ENCODE measurements at places on chromosomes 2 and 18.

DNA sequence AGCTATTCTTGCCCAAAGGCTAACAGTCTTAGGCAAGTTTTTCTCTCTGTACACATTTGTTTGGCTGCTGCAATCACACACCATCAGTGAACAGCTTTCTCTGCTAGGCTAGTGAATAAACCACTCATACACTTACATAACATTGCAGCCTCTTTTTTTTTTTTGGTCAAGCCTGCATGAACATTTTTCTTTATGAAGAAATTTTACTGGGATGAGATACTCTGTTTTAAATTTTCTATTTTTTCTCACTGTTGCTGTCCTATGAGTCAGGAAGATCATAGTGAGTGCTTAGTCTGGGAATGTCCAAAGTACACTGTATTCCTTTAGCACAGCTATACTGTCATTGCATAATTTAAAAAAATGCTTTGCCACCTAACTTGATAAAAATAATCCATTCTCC is 58.5 kb downstream of the ROCK1 start:
- no peak for DNase-seq

DNA sequence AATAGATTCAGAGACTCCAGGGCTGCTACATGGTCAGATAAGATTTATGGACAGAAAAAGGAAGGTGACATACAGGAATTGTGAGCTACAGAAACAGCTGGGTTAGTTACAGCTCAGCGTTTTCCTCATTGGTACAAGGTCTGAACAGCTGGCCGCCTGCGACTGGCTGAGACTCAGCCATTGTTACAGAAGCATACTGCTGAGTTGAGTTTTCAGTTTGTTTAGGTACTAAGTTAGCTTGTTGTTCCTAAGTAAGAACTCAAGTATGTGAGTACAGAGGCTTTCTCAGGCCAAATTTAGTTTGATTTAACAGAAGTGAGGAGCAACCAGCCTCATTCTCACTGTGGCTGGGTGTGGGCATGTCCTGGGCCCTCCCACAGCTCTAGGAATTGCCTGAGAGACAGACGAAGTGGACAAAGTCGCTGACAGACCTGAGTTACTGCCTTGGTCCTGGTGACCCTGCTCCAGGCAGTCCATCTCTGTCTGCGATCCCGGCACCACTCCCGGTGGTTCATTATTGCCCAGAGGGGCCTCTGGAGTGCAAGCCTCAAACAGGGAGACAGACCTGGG is 27.8 kb upstream of the RHOB start:
- no peak for DNase-seq

GRCh38 chr2:23235736-23236135 is 149.2 kb upstream of the KLHL29 start:
- no peak for DNase-seq

GRCh38 chr2:120293096-120294007 is 40.7 kb downstream of the RALB start:
- no peak for DNase-seq

DNA sequence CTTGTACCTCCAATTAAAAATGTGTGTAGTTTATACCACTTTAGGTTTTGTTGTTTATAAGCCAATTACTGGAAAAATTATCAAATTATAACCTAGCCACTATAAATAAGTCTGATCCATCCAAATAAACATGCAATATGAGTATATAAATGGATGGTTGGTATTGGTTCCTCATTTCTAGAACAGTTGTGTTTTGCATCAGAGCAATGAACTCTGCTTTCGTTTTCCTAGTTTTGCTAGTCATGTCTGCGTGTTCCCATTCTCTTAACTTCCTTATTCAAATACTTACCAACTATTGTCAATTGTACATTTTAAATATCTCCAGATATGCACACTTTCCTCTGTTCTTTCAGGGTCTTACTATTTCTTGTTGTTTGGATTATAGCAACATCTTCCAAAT is 641.7 kb downstream of the NR4A2 start:
- no peak for DNase-seq

DNA sequence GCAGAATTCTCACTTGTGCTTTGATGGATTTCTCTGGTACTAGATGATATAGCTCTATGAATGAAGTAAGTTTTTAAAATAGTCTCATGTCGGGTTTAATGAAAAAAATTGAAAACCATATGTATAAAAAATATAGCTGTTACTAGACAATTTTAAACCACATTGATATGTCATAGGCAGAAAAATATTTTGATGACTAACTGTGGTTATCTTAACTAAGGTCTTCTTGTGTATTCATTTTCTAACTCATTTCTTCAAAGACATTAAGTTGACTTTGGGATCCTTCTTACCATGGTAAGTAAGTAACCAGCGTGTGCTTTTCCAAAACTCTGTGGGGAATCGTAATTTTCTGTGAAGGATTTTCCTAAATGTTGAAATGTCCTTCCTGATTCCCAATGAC is 160.9 kb upstream of the COL3A1 start:
- DNase-seq: no peak

GRCh38 chr2:204012072-204012653 is 75.6 kb downstream of the ICOS start:
- DNase-seq: no peak

DNA sequence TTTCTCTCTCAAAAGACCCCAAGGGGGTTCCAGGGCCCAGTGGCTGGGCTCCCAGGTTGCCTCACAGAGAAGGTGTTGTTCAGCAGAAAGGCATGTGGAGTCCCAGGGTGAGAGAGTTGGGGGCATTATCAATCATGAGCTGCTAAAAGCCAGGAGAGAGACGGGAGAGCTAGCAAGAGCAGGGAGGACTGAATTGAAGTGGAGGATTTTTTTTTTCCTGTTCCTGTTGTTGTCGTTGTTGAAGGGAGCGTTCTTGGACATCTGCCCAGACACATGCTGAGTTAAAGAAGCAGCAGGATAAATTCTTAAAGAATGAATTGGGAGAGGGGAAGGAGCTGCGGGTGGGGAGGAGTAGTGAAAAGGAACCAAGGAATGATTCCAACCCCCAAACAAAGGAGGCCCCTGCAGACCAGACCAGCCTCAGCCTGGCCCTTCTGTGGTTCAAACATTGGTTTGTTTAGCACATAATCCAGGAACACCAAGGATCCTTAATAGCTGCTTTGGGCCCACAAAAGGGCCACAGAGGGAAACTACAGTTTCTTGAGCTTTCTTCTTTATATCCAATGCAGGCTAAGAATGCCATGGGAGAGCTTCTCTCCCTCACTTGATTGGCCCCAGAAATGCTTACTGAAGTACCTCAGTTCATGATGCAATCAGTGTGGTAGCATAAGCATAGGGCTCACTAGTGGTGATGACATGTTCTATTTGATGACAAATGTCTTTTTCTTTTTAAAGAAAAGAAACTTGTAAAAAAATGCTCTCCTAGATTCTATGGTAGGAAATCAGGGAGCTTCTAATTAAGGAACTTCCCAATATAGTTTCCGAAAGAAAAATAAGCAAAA is 146.0 kb downstream of the SETBP1 start:
- DNase-seq: no peak

GRCh38 chr2:150675807-150676206 is 188.3 kb upstream of the RND3 start:
- no peak for DNase-seq

DNA sequence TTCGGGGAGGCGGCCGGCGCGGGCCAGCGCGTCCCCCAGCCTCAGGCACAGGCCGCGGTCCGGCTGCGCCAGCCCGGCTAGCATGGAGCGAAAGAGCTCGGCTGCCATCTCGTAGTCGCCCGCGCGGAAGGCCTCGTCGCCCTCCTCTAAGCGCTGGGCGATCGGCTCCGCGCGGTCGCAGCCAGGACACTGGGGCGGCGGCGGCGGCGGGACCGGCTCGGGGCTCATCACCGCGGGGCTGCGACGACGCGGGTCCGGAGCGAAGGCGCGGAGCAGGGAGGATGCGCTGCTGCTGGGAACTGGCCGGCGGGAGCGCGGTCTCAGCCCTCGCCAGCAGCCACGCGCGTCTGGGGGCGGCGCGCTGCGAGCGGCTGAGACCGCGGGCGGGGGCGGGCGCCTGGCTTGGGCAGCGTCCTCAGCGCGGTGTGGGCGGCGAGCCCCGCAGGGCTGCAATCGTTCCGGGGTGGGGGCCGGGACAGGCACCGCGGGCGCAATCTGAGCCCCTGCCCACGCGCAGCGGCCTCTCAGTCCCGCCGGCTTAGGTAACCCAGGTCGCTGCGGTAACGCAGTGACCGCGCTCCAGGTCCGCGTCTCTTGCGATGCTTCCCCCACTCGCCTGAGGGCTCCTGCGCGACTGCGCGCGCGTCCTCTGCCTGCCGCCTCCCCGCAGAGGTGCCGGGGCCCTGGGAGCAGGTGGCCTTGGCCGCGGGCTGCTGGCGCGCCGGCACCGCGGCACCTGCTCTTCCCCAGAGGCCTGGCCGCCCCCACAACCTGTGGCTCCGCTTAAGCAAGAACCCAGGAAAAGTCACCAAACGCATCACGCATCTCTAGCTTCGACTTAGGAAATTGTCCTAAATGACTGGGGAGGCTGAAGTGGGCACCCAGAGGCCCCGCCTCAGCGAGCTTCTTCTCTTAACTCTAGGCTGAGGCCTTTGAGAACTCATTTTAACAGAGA is at the start of gene LONRF2:
Gene LONRF2 (minus strand): TSS at position 636 of the 955 bp plus-strand sequence. CDS start 408 bp downstream, at position 228.
- DNase-seq: no peak

DNA sequence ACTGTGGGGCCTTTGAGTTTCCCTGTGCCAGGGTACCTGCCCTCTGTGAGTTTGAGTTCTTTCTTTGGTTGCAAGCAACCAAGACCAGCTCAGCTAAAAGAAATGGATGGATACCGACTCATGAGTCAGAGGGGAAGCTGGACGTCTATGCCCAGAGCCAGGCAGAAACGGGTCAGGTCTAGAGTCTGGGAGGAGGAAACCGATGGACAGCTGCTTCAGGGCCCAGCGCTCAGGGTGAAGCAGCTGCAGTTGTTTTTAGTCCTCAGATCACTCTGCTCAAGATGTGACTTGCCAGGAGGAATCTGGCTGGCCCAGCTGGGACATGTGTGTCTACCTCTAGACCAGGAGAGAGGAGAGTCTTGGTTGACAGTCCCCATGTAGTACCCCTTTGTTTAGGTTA is 10.1 kb upstream of the TYMS start:
- no peak for DNase-seq

DNA sequence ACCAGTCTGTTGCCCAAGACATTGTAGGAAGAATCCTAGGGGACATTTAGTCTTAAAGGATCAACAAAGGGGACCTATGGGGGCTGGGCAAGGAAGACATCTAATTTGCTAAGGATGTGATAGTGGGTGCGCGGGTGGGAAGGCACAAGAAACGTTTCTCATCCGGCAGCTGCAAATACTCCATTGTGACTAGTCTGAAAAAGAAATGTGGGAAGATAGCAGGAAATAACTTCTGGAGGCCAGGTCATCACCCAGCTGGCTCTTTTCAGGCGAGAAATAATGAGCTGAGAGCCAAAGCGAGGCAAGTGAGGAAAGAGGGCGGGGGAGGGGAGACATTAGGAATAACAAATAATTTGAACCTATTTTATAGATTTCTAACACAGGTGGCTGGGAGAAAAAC is 70.3 kb upstream of the NCK2 start:
- DNase-seq: no peak

DNA sequence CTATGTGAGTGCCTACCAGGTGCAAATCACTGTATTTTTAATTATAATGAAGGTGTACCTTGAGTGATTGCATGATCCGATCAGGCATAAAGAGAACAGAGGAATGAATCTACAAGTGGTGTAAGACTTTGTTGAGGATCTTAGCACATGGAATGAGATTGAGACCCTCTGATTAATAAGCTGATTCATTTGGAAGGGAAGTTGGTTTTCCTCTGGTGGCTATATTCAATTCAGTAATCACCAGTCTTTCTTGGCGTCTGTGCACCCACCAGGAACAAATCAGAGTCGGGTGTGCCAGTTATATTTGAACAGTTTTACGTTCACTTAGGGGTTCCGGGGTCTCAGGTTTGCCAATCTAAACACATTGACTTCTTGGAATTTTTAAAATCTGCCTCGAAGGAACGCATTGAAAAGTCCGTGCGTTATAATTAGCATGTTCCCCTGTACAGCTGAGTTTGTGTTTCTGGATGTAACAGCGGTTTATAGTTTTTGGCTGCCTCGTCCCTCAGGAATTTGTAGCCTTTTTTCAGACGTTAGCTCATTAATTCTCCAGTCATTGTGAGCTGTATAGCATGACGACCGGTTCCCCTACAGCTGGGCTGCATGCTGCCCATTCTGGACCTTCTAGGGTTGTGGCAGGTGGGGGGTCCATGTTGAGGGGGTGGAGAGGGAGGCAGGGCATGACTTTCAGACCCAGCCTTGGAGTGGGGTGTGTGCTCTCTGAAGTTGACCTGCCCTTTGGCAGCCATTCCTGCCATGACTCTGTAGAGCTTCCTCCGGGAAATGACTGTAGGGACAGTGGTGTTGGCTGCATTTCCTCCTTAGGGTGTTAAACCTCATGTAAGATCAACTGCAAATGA is 20.3 kb downstream of the MYO1B start:
- DNase-seq: no peak

DNA sequence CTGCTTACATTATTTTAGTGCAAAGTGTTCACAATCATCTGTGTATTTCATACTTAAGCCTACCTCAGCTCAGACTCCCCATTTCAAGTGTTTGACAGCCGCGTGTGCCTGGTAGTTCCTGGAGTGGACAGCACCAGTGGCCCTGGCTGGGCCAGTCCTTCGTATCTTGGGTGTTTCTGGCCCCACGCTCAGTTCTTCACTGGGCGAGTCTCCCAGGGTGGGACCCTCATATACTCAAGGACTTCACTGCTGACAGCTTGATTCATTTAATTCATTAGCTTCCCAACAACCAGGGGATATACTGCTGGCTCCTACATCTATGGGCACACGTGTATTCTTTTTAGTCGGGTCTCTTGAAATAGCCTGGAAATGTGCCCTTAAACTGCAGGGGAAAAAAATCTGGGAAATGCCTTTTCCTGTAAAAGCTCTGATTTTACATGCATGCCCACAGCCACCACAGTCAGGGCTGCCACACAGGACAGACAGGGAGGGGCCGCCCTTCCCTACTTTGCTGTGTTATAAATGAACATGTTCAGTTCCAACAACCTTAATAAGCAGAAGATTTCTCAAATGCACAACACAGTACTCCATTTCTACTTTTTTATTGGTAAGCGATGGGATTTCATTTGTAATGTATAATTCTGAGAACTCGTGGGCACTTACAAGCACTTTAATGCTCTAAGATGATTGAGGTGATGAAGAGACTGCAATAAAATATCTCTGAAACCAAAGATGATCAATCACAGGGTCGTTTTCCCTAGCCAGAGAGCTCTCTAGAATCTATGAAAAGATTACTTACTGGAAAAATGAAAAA is 205.5 kb upstream of the REV1 start:
- no peak for DNase-seq

GRCh38 chr2:234969306-234970098 is 17.7 kb downstream of the SH3BP4 start:
- no peak for DNase-seq

DNA sequence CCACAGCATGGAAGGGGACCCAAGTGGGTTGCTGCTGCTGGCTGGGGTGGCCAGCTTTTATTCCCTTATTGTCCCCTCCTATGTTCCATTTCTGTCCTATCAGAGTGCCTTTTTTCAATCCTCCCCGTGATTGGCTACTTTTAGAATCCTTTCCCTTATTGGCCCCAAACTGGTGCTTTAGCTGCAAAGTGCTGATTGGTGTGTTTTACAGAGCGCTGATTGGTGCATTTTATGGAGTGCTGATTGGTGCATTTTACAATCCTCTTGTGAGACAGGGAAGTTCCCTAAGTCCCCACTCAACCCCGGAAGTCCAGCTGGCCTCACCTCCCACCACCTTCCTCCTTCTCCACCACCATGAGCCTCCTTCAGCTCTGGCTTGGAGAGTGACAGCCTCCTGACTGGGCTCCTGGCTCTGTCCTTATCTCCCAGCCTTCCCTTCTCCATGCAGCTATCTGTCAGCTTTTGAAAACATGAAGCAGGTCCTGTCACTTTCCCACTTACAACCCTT is 20.7 kb upstream of the PLB1 start:
- DNase-seq: no peak

All from stimulated activated CD4-positive, alpha-beta T cell treated with anti-CD3 and anti-CD28 coated beads, TNF-alpha, amount 100 ng/mL, for 1 hour (primary cell).